CD4-positive, alpha-beta memory T cell (primary cell): ENCODE measurements at places on chromosomes 4 and X.
A peak's percentile ranks its signal among the peaks of the same experiment; 100 is the strongest.

DNA sequence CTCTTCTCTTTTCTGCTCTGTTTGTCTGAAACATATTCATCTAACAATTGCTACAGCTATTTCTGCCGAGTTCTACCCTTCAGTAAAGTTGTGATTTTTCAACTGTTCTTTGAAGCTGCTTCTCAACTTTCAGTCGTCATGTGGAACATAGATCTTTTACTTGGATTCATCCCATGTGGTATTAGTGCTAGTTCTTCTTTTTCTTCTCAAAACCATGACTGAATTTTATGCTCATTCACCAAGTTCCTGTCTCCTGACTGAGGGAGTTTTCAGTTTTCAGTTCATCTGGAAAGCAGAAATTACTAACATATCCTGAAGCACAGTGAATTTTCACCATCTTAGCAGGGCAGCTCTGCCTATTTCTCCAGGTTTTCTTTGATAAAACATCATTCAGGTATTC, 12.1 kb downstream of the ACSL4 start:
- no peak for DNase-seq

DNA sequence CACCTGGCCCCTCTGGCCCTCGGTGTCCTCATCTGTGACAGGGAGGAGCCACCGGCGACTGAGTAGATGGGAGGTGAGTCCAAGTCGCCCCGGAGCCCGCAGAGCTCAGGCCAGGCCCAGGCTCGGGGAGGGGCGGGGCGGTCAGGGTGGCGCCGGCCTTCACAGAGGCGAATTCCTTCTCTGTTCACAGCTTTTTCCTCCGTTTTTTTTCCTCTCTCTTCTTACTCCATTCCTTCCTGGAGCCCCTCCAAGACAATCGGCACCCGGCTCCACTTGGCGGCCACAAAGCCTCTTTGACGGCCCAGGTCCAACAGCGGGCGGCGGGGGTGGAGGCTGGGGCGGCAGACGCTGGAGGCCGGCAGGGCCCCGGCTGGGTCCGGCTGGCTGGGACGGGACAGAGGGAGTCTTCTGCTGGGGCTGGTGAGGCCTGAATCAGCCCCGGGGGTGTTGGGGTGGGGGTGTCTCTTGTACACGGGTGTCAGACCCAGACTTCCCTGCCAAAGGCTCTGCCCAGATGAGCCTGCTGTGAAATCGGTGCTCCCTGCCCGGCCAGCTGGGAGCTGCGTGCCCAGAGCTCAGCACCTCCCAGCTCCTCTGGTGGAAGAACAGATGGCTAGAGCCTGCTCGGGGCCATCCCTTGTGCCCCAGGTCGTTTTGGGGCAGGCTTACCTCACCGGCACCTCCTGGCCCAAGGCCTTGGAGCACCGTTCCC, 22.6 kb downstream of the FGFRL1 start:
- DNase-seq, result no peak

DNA sequence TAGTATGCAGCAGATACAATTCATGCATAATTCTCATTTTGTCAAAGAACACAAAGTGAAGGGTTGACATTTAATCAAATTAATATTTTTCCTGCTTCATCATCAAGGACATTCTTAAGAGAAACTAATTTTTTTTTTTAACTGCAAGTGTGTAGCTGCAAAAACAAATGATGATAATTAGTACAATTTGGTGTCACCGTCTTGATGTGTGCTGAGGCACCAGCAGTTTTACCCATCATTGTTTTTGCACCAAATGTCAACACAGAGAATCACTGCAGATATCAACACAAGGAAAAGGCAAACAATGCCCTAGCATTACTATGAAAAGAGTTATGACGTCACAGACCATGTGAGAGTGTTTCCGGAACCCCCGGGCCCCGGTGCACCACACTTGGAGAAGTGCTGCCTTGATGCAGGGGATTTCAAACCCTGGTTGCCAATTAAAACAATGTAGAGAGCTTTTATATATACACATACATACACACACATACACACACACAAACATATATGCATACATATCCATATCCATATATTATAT, 55.9 kb downstream of the AGA start:
- no peak for DNase-seq

- DNase-seq, result no peak
Observed at GRCh38 chr4:114495471-114495928, 103.1 kb upstream of the UGT8 start.

DNA sequence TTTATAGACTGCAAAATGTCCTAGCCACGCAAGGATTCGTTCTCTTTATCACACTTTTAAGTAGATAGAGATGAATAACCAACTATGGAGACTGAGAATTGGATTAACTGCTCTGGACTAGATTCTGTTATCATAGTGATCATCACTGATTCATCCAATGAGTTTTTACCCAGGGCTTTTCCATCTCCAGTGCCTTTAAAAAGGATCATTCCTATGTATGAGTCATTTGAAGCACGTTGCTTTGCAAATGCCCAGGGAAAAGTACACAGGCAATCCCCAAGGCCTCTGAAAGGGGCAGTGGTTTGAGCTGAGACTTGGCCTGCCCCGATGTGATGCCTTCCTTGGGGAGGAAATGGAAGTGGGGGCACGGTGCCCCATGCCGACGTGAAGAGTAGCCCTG, 122.7 kb upstream of the PSAPL1 start:
- no peak for DNase-seq

- DNase-seq, result no peak
Observed at GRCh38 chr4:173121076-173121561, 47.5 kb upstream of the GALNT7 start.

DNA sequence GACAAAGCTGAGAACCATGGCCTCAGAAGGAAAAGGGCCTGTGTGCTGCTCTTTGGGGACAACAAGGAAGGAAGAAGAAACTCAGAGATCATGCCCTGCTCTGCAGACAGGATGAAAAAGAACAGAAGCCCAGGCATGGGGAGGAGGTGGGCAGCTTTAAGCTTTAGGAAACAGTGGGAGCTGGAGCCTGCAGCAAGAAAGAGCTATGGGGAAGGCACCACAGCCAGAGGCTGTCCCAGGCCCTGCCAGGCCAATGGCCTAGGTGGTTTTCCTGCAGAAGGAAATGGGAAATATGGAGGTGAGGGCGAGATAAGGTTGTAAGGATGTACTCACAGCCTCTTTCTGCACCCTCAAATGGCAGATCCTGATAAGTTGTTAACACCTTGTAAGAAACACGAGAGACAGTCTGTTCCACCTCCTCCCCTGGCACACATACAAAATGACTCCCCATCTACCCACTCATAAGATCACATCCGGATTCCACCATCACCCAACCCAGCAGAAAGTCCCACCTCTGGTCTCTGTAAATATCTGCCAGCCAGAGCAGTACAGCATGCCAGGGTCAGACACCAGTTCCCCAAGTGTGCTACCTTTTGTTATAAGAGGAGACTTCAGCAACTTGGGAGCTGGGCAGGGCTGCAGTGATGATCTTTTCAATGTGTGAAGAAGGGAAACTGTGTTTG, 105.2 kb downstream of the RTL5 start:
- no peak for DNase-seq

DNA sequence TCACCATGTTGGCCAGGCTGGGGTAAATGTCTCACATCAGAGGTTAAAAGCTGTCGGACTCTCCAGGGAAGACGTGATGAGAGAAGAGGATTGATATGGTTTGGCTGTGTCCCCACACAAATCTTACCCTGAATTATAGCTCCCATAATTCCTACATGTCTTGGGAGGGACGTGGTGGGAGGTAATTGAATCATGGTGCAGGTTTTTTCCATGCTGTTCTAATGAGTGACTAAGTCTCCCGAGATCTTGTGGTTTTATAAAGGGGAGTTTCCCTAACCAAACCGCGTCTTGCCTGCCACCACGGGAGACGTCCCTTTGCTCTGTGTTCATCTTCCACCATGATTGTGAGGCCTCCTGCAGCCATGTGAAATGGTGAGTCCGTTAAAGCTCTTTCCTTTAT, 64.4 kb downstream of the ASMT start:
- peak; percentile 27 for DNase-seq

DNA sequence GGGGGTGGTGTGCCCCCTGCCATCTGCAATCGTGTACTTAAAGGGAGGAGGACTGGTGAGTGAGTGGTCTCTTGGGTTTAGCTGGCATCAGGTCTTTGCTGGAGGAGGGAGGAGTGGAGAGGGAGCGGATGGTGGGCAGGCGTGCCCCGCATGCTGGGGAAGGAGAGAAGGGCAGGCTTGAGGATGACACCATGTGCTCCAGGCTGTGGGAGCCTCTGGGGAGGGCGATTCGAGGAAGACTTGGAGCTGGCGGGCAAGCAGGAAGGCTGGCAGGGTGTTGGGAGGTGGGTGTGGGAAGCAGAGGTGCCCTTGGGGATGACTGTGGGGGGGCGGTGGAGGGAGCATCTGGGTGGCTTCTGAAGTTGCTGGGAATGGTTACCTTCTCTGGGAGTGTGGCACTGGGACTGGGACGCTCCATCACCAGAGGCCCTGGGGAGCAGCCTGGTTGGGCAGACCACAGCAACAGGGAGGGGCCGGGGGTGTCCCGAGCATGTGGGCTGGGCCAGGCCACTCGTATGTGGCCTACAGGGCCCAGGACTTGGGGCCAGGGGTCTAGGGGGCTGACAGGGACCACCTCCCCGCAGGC, 30.8 kb upstream of the AFAP1 start:
- DNase-seq, result no peak

DNA sequence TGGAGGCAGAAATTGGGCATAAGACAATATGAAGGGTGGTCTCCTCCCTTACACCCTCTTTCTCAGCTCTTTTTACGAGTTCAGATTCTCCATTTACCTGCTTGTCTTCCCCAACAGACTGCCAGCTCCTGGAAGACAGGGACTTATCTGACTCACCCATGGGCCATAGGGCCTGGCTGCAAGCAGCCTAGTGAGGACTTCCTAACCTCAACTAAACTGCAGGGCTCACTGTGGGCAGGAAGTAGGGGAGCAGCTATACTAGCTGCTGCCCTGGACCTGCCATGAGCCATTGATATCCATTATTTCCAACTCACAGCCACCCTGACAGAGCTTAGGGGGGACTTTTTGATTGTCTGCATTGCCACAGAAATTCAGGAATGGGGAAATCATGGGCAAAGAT, 11.5 kb upstream of the ZNF718 start:
- no peak for DNase-seq

- no peak for DNase-seq
Observed at GRCh38 chr4:107939307-107939706, 8.0 kb downstream of the CYP2U1 start.

DNA sequence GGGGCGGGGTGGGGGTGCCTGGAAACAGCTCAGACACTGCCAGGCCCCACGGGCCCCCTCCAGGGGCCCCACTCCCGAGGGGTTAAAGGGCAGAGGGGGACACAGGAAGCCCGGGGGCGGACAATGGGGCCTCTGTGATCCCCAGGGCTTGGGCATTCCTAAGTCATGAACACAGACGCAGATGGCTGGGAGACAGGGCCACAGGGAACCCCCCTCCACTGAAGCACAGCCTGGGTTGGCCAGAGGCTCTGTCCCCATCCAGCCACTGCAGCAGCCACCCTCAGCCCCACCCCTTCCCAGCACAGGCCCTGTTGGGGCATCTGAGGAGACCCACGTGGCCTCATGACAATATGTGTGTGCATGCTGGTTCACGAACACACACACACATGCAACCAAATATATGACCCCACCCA, 3.9 kb downstream of the L1CAM start:
- DNase-seq, result no peak

GRCh38 chrX:97132664-97133415, 249.1 kb downstream of the RPA4 start:
- no peak for DNase-seq

- DNase-seq, result no peak
Observed at GRCh38 chr4:156173486-156173885, 219.8 kb upstream of the CTSO start.

DNA sequence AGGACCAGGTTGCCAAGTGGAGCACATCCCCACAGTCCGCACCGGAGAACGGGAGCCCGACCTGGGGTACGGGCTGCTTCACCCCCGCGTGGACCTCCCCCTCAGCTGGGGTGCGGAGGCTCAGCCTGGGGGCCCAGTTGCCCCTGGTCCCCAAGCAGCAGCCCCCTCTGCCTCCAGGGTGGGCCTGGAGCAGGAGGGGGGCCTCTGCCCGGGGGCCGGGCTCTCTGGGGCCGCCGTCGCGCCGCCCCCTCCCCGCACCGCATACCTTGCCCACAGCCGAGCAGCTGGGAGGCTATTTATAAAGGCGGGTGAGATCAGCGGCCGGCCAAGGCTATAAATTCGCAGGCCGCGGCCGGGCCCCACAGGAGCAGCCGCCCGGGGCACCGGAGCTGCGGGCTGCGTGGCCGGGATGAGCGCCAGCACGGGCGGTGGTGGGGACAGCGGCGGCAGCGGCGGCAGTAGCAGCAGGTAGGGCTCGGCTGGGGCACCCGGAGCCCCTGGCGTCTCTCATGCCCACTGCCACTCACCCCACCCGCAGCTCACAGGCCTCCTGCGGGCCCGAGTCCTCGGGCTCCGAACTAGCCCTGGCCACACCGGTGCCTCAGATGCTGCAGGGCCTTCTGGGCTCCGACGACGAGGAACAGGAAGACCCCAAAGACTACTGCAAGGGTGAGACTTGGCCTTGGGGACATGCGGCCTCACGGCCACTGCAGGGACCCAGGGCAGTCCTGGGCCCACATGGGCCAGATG, at the start of gene SRPK3:
Gene SRPK3 (plus strand): TSS at position 364 of the 750 bp plus-strand sequence. CDS start 46 bp downstream, at position 410.
- DNase-seq, result no peak

GRCh38 chrX:97968376-97969163, 1084.9 kb downstream of the RPA4 start:
- DNase-seq, result no peak

- no peak for DNase-seq
Observed at GRCh38 chr4:188162698-188163097, 23.5 kb downstream of the TRIML1 start.

GRCh38 chr4:35247047-35247446, 997.3 kb downstream of the ARAP2 start:
- no peak for DNase-seq

GRCh38 chr4:96009427-96010119, 169.7 kb downstream of the PDHA2 start:
- DNase-seq, result no peak

- peak; percentile 38 for DNase-seq
Observed at GRCh38 chrX:27186671-27187070, 276.5 kb downstream of the PPP4R3C start.

DNA sequence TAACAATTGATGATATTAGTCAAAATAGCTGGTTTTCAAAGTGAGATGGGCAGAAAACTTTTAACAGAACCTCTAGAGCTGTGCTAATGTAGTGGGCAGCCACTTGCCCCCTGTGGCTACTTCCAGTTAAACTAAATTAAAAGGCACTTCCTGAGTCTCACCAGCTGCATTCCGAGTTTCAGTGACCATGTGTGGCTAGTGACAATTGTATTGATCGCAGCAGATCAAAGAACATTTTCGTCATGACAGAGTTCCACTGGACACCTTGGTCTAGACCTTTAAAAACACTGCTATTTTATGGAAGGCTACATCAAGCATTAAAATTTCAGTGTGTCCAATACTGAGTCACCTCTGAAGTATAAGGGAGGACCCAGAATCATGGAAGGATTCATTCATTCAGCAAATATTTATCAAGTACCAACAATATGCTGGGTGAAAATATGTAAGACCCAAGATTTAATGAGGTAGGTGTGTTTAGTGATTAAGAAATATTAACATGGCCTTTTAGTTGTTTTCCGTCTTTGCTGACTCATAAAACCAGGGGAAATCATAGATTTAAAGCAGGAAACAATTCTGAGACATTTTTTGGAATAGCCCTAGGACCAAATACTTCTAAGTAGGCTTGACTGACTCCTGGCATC, 5.1 kb upstream of the FAT1 start:
- DNase-seq, result no peak

GRCh38 chr4:36310793-36311192, 29.4 kb downstream of the DTHD1 start:
- DNase-seq, result no peak

- no peak for DNase-seq
Observed at GRCh38 chrX:39065051-39065871, 264.0 kb downstream of the MID1IP1 start.

- no peak for DNase-seq
Observed at GRCh38 chr4:113699772-113700171, 61.8 kb downstream of the CAMK2D start.
